ENCODE measurements at places on chromosomes 1 and 21.

GRCh38 chr1:111402083-111402482, 25.5 kb downstream of the OVGP1 start:
- DNase-seq, result no peak

- DNase-seq, result no peak
Measured at GRCh38 chr1:46070164-46070814, 62.1 kb downstream of the PIK3R3 start.

DNA sequence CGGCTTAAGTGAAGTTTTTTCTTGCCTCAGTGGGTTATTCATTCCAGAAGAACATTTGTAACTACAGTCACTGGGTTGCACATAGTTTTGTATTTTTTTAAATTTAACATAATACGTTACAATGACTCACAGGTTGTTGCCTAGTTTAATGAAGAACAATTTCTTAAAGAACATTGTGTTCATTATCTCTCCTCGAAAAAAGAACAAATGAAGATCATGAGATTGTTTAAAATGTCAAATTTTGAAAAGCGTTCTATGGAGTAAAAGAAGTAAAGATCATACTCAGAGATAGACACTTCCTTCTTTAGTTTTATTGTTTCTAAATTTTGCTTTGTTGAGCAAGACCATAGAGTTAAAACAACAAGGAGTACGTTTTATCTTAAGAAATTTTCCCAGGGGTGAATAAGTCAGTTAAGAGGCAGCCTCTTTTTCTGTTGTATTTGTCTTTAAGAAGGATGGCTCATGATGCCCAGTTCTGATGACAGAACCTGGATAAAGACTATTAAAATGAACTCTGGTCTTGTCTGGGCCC, 10.5 kb upstream of the SLAMF1 start:
- no peak for DNase-seq

- DNase-seq, result no peak
Measured at GRCh38 chr1:229756666-229757065, 130.6 kb downstream of the URB2 start.

DNA sequence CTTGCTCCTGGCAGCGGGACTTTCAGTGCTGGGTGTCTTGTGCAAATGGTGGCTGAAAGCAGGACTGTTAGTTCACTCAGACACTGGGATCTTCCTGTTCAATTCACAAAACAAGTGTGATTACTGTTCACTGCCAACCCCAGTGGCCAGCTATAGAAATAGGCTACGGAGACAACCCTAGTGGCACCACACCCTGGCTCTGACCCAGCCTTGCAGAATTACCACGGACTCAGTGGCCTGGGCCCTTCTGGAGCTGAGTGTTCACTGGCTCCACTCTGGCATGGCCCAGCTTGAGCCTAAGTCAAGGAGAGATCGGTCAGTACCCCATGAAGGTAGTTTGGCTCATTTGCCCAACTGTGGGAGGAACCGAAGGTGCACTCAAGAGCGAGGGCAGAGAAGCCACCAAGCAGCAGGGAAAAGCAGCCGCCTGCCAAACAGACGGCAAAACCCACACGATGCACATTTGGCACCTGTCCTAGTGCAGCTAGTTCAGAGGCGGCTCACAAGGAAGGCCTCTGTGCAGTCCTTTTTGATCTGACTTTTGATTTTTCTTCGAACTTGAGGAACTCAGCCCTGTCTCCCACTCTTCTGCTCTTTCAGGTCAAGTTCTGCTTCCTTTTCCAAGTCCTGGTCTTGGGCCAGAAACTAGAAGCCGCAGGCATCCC, 5.9 kb downstream of the KIAA2013 start:
- no peak for DNase-seq

- DNase-seq, result no peak
Measured at GRCh38 chr1:44624268-44624901, 49.9 kb downstream of the TMEM53 start.

DNA sequence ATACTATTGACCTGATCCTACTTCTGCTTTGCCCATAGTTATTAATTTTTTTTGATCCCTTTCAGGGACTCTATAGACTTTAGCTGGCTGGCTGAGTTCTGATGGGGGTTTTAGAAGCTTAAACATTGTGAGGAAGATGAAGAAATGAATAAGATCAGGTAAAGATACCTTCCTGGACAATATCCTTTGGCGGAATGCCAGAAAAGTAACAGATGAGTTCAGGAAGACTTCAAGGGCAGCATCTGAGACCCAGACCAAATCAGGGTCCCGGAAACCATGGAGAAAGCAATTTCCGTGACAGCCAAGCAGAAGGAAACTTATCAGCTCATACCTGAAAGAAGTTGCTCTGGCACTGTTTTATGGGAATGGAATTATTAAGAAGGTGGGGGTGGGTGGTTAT, 100.4 kb downstream of the XCL2 start:
- no peak for DNase-seq

GRCh38 chr1:160704250-160704649, 7.4 kb downstream of the CD48 start:
- DNase-seq, result no peak

- DNase-seq, result no peak
Measured at GRCh38 chr1:14625572-14625971, 27.1 kb downstream of the KAZN start.

GRCh38 chr1:66354311-66355201, 179.4 kb upstream of the SGIP1 start:
- DNase-seq, result no peak

DNA sequence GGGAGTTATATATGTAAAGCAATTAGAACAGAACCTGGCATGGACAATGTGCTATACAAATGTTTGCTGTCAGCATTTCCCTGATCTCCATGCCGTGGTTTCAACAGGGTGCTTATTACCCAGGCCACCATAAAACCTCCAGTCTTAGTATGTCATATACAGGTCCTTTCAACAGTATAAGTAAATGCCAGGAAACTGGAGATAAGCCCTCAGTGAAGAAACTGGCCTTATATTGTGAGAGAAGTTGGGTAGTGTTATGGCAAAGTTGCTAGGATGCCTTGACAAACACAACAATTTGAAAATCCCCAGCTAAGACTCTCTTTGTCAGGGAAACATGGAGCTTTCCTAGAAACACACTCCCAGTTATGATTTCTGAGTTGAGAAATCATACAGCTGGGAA, 850.2 kb upstream of the ADAMTS5 start:
- DNase-seq, result no peak

DNA sequence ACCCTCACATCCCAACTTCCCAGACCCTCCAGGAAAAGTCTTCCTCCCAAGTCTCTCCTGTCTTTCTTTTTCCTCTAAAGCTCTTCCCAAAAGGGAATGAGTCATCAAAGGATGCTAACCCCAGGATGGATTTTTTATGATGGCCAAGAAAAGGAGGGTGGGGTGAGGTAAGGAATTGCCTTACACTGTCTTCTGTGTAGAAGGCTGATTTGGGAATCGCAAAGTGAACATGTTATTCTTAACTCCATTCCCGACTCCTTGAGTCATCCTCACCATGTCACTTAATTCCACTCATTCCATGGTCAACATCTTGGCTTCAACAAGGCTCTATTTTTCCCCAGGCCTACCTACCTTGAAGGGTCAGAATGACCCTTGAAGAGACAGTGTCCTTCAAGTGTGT, 44.0 kb downstream of the TBX15 start:
- no peak for DNase-seq

- DNase-seq, result no peak
Measured at GRCh38 chr1:99218999-99219398, 45.3 kb upstream of the PLPPR4 start.

DNA sequence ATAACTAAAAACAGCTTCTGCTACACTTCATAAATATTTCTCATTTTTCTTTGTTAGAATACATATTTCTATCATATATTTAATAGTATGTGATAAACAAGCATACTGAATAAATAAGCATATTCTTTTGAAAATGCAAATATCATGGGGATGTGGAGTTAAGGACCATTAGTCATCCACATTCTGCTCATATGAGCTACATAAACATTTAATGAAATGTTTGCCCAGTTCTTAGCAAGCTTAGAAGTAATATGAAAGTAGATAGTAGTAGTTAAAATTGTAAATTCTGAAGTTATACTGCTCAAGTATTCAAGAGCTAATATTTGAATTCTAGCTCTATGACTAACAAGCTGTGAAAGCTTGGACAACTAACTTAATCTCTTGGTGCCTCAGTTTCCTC, 10.1 kb upstream of the GORAB start:
- no peak for DNase-seq

DNA sequence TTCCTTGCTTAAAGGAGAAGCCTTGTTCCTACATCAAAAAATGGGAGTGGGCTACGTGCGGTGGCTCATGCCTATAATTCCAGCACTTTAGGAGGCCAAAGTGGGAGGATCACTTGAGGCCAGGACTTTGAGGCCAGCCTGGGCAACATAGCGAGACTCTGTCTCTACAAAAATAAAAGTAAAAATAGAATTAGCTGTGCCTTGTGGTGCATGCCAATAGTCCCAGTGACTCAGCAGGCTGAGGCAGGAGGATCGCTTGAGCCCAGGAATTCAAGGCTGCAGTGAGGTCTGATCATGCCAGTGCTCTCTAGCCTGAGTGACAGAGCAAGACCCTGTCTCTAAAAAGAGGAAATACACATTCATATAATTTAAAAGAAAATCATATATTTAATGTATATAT, 127.1 kb downstream of the C1orf21 start:
- DNase-seq, result no peak

DNA sequence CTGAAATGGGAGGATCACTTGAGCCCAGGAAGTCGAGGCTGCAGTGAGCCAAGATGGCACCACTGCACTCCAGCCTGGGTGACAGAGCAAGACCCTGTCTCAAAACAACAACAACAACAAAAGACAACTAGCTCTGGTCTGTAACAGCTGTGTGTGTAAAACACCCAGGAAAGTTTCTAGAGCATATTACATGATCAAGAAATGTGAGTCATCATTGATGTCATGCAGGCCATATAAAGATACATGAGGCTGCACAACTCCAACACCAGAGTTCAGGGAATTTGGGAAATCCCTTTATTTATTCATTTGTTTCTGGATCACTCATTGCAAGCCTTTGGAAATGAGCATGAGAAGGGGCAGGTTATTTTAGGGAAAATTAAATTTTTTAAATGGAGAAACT, 50.3 kb upstream of the CTPS1 start:
- DNase-seq, result no peak

- no peak for DNase-seq
Measured at GRCh38 chr1:154852845-154853244, 17.2 kb downstream of the KCNN3 start.

GRCh38 chr1:20719261-20719660, 1.5 kb upstream of the KIF17 start:
- no peak for DNase-seq

DNA sequence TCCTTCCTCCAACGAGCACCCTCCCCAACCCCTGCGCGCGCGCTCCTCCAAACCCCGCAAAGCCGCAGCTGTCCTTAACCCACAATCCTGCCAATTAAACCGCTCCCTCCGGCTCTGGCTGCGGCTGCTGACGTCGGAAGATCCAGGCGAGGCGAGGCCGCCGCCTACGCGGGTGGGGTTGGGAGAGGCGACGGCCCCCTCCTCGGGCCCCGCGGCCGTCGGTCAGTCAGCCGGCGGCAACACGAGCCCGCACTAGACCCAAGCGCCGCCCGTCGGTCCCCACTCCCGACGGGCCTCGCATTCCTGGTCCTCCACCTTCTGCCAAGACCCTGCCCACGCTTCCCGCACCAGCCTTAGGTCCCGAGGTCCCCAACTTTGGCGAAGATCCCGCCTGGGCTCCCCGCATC, 75.4 kb downstream of the VWA5B1 start:
- no peak for DNase-seq

DNA sequence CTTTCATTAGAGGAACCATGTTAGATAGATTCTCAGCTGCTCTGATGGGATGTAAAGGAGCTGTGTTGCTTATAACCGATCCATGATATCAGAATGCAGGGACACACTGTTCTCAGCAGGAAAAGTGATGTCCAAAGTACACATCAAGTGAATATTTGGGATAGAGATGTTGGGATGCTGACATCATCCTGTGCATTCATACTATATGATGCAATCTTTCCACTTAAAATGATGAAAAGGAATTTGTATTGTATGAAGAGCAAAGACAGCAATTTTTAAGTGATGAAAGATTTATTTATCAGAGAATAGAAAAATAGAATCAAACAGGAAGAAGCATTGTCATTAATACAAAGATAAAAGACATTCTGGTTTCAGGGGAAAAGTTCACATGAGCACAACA, 110.1 kb downstream of the ERG start:
- no peak for DNase-seq

GRCh38 chr1:6180707-6181311, 688 bp upstream of the CHD5 start:
- DNase-seq, result no peak

DNA sequence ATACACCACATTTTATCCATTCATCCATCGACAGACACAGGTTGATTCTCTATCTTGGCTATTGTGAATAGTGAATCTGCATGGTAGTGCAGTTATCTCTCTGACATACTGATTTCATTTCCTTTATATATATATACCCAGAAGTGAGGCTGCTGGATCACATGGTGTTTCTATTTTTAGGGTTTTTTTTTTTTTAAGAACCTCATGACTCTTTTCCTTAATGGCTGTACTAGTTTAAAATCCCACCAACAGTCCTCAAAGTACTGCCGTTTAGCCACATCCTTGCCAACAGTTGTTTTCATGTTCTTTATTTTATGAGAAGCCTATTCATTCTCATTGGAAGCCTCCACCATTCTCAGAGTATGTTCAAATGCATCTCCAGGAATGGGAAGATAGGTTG, 258.7 kb upstream of the SNX7 start:
- DNase-seq, result no peak

GRCh38 chr1:168421399-168422004, 122.3 kb downstream of the XCL2 start:
- no peak for DNase-seq

GRCh38 chr1:4171480-4172450, 271.7 kb upstream of the C1orf174 start:
- DNase-seq, result no peak

GRCh38 chr1:205122489-205122882, 708 bp upstream of the RBBP5 start:
- no peak for DNase-seq

GRCh38 chr1:169184812-169185211, 78.3 kb downstream of the ATP1B1 start:
- no peak for DNase-seq

- no peak for DNase-seq
Measured at GRCh38 chr1:36748466-36748865, 265.8 kb upstream of the CSF3R start.

- DNase-seq, result no peak
Measured at GRCh38 chr1:58808077-58808476, 24.2 kb upstream of the JUN start.

GRCh38 chr1:23978805-23979204, 1.3 kb downstream of the SRSF10 start:
- DNase-seq, result peak; percentile 33

All from hematopoietic multipotent progenitor cell treated with erythropoietin and hydrocortisone succinate and interleukin-3 and kit ligand, for 17 days (in vitro differentiated cells).